Caudate nucleus (tissue), 63 donors: ENCODE measurements at places on chromosomes 5 and 9.
A peak's percentile ranks its signal among the peaks of the same experiment; 100 is the strongest.

GRCh38 chr5:39302472-39302871 is 61.8 kb downstream of the C9 start:
- no peak for DNase-seq

DNA sequence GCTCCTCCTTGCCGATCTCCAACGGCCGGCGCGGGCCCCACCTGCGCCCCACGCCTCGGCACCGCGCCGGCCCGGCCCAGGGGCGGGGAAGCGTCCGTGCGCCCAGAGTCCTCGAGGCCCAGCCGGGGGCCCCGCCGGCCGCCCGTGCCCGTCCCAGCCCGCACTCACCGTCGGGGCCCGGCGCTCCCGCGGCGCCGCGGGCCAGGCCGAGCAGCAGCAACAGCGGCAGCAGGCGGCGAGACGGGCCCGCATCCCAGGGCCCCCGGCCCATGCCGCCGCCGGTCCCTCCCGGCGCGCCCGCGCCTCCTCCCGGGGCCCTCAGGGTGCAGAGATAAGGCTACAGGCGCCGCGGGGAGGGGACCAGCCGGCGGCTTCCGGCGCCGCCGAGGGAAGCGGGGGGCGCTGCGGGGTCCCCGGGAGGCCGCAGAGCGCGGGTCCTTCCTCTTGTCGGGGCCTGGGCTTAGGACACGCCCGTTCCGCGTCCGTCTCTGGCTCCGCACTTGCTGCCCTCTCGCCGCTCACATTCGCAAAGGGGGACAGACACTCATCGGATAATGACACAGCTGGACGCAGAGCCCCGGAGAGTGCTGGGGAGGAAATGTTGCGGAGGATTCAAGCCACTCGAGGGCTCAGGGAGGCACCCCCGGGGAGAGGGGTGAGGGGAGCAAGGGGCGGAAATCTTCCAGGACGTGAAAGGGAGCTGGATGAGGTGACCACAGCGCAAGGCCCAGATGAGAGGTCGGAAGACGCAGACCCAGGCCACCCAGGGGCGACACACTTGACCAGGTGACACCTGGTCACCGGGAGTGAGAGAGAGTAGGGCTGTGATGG is at the start of gene SUSD1:
TSS of gene SUSD1 (minus strand) at position 333 of the 831 bp plus-strand sequence. CDS start at position 271, 62 bp downstream.
- peak; percentile 36 for DNase-seq

GRCh38 chr5:95304711-95305110 is 19.8 kb upstream of the MCTP1 start:
- no peak for DNase-seq

- DNase-seq = no peak
Observed at GRCh38 chr5:54457094-54457862, 1.8 kb downstream of the HSPB3 start.

DNA sequence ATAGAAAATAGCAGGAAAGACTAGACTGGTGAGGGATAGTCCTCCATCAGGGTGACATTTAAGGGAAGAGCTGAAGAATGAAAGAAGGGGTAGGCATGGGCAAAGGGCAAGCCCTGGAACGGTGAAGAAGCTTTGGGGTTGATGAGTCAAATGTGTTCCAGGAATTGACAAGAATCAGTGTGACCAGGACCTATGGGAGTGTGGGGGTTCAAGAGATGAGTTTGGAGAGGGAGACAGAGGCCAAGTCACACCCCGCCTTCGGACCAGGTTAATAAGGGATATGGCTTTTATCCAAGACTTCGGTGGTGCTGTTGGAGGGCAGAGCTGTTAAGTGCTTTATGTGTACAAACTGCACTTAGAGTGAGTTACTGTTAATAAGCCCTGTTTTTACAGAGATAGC is 920 bp downstream of the PMPCA start:
- no peak for DNase-seq

DNA sequence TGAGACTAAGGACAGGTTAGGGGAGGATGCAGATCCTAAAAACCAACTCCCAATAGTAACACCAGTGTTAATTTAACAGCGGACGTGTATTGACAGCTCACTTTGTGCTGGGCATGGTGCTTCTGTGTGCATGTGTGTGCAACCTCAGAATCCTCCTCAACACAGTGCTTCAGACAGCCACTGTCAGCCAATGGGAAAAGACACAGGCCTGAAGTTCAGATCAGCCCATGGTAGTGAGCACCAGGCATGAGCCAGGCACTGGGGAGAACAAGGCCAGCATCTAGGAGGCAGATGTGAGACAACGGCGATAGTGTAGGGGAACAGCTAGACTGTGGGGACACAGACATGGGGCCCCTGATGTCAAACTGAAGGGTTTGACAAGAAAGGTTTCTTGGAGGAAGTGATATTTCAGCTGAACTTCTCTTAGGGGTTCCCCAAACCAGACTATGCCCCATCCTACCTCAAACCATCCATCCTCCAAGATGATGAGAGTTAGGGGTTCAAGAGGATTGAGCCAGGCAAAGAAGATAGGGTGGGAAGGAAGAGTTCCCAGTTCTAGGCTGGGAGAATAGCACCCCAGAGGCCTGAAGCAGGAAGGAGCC is 71.5 kb upstream of the PSD2 start:
- no peak for DNase-seq

- DNase-seq = no peak
Observed at GRCh38 chr9:133002147-133003070, 23.9 kb downstream of the GFI1B start.

GRCh38 chr9:97983589-97984187 is 547 bp downstream of the ANP32B start:
- peak; percentile 42 for DNase-seq

- no peak for DNase-seq
Observed at GRCh38 chr9:81562231-81563019, 126.9 kb downstream of the TLE1 start.

DNA sequence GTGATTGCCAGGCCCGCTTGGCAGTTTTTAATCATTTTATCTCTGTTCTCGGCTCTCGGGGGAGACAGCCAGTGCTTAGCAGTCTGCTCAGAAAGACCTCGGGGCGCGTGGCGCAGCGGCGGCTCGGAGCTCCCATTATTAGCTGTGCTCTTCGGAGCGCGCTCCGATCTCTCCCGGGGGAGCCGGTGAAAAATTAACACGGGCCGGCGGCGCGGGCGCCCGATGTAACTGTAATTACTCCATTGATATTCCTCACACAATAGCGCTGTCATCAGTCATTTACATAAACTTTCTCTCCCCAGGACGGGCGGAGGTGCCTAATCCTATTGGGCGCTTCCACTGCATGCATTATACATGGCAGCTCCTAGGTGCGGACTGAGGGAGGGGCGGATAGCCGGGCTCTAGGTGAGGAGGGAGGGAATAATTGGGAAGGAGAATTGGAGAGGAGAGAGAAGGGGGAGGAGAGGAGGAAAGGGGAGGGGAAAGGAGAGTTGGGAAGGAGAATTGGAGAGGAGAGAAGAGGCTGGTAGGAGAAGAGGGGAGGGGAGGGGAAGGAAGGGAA is 24.9 kb downstream of the LMX1B start:
- no peak for DNase-seq

DNA sequence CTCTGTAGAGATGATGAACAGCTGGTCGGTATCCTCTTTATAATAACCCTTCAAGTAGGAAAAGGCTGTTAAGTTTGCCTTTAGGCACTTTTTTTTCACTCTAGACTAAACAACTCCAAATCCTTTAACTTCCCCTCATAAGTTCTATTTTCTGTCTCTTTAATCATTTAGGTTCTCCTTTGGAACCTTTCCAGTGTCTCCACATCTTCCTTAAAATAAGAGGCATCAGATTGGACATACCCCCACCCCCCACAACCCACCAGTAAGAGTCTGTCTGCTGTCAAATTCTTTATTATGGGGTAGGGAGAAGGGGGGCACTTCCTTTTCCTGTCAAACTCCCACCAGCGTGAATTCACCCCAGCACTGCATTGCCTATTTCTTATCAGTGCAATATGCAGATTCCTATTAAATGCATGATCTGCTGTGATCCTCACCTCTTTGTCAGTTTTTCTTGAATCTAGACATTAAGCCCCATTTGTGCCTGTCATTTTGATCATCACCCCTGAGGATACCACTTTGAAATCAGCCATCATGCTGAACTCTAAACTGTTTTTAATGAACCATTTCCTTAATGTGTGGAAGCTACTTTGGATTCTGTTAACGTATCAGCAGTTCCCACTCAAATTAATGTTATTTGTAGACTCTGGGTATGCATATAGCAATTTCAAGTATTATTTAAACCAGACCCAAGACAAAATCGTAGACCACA is 212.2 kb downstream of the PDZD2 start:
- DNase-seq = no peak

DNA sequence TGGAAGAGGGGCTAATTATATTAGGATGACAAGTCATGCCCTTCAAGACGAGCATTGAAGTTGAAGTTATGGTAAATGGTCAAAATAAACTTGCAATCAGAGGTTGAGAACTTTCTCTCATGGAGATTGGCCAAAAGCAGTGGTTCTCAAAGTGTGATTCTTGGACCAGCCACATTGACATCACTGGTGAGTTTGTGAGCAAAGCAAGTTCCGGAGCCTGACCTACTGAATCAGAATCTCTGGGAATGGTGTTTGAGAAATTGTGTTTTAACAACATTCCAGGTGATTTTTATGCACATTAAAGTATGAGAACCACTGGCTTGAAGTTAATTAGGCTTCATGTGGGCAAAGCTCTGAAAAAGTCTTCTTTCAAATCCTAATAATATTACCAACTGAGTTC is 403.5 kb downstream of the ZSWIM6 start:
- DNase-seq = no peak

- DNase-seq = peak; percentile 87
Observed at GRCh38 chr5:43191740-43192557, at the start of gene NIM1K. TSS of gene NIM1K (plus strand) at chr5:43192225. CDS start at chr5:43245776, 53,551 bp downstream.

- no peak for DNase-seq
Observed at GRCh38 chr9:11318946-11319345, 706.1 kb upstream of the PTPRD start.

DNA sequence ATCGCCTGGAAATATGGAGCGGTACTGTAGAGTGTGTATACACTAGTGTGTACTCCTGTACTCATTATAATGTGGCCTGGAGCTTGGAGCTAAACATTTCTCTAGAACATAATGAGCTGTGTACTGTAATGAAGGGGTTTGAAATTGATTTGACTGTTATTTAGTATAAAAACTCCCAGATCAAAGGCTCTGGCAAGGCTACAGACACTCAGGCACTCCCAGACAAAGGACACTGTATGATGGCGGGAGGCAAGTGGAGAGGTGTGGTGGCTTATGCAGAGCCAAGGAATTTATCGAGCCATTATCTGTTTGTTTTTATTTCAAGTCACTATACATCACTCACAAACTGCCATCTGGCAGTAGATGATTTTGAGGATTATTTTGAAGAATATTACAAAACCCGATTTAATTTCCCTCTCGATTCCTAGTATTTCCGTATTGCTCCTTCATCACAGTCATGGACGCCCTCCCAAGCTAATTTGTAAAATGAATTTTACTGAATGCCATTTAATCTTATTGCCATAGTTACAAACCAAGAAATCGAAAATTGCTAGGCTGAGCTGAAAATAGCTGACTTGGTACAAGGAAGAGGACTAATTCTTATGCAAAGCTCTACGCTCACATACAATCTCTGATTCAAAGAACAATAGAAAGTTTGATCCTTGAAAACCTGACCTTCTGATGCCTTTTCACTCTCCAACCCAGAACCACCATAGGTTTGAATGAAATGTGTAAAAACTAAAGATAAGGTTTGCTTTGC is 240.2 kb upstream of the SEMA6A start:
- no peak for DNase-seq

- no peak for DNase-seq
Observed at GRCh38 chr9:94807556-94807955, 81.1 kb downstream of the AOPEP start.

GRCh38 chr9:127896395-127897192 is 2.8 kb downstream of the ST6GALNAC6 start:
- DNase-seq = no peak

GRCh38 chr9:72597181-72597517 is 75.7 kb downstream of the TMC1 start:
- no peak for DNase-seq

DNA sequence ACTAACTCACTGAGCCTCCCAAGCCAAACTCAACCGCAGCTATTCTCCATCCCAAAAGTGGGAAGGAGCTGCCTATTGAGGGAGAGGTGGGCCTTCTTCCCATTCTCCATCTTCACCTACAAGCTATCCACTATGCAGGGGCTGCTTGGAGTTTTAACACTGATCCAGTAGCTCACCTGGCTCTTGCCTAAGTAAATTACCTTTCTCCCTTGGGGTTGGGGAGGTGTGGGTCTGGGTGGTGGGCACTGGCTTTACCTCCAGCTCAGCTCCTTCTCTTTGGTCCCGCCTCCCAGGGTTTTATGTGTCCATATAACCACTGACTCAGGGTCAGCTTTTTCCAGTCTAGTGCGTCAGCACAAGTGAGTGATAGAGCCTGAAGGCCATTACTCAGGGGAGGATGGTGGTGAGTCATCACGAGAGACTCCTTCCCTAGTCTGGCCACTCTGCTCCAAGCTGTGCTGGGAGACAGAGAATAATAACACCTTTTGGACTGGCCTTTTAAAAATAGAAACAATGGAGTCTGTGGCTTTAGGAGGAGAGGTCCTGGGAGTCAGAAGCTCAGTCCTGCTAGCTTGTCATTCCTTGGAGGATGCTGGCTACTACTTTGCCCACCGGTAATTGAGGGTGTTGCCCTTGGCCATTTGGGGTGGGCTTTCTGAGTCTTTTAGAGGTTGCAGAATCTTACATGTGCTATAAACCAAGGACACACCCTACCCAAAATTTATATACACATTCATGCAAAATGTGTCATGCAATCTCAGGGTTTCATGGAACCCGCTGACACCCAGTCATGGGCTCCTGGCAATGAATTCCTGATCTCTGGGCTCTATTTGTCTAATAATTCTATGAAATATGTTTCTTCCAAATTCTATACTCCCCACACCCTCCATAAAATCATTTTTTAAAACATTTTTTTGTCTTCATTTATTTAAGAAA is 35.6 kb upstream of the ATP6V1G1 start:
- DNase-seq = no peak

GRCh38 chr9:108209132-108209685 is 646.6 kb downstream of the ACTL7B start:
- no peak for DNase-seq
